Cortex of kidney (tissue), 1 donor: ENCODE measurements at places on chromosomes 16 and 17.

- DNase-seq, result no peak
These were observed 153.0 kb upstream of the CIBAR2 start for GRCh38 chr16:85265161-85265784.

DNA sequence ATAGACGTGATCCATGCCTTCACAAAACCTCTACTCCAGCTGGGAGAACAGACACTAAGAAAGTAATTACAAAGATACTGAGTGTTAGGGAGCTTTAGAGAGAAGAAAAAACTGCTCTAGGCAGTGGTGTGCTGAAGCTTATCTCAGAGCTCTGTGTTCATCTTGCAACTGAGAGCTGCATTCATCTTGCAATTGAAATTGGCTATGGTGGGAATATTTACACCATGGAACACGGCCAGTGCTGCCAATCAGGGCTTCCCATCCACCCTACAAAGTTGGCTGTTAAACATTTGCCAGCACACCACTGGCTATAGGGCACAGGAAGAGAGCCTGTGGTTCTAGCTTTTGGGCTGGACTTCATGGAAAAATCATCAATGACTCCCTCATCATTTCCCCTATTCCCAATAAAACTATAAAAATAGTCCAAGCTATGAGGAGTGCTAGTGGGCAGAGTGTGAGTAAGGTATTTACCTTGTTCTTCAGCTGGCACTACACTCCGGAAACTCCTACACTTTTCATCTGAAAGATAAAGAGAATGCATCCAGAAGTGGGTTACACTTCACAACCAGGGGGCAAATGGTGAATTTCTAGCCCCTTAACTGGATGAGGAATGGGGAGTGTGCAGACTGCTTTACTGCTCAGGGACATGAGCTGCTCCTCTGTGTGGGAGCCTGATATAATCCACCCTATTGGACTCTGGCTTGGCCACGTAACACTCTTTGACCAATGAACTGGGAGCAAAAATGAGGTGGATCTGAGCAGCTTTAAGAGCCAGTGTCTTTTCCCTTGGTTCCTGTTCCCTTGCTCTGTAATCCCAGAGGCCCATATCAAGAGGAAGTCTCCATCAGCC is 11.6 kb downstream of the GSG1L2 start:
- DNase-seq, result no peak

DNA sequence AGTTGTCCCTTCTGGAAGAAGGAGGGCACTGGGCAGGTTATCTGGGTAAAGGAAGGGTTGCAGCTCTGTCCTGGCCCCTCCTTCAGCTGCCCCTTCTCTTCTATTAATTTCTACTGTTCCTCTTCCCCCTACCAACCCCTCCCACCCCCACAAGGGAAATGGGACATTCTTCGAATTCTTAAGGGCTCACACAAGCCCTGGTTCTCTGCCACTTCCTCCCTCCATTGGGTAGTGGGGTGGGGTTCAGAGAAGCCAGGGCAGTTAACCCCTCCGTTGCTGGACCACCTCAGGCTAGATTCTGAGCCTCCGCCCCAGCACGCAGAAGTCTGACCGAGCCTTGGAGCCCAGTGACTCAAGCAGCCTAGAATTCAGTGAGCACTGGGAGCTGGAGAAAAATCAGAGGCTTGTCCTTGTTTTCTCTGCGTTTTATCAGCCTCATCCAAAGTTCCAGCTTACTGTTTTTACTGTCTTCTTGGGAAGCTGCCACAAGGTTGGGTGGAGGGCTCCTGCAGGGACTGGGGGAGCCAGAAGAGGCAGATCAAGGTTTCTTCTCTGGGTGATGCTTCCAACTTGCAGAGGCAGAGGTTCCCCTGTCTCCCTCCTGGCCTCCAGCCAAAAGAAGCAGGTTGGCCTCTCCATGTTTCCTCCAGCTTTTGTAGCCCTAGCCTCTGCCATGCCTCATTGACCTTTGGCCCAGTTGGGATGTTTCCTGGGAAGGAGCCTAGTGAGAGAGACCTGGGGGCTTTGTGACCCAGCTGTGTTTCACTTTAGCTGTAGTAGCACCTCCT is 10.2 kb downstream of the LASP1 start:
- no peak for DNase-seq

GRCh38 chr17:66620528-66620927 is 214.4 kb upstream of the CACNG5 start:
- DNase-seq, result no peak

DNA sequence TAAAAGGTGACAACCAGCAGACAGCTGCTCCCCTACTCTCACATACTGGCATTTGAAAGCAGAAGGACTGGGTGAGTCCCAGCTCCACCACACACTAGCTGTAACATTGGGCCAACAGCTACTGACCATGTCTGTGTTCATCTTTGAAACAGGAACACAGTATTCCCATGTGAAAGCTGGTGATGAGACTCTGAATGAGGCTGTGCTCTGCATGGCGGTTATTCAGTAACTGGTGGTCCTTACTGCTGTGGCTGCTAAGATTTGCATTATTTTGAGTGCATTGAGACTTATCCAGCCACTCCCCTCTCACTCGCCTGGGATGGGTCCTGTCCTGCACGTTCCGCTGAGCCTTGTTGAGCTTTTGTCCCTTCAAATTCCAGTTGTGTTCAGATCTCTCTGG is 342.9 kb downstream of the FOXL1 start:
- DNase-seq, result no peak

- no peak for DNase-seq
These were observed 412.1 kb downstream of the KCNJ2 start for GRCh38 chr17:70581459-70581858.

DNA sequence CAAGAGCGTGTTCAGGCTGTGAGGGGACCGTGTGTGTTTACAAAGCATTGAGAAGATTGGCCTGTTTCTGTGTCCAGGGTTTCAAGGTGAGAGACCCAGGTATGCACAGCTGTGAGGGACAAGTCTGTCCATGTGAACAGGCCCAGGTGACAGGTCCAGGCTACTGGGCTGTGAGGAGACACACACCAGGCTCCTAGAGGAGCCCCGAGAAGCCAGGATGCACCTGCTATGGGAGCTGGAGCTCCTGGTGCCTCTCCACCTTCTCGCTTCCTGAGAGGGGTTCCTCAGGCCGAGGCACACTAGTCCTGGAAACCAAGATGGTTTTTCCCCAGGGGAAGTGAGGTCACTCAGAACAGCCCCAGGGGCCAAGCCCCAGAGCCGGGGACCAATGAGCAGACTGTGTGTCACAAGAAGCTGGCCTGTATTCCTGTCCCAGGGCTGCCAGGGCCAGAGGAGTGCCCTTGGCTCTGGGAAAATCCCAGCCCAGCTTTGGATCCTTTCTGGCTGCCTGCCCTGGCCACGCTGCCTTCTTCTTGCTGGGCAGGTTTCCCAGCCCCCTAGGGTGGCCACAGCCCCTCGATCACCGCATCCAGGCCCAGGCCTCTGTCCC is 153.4 kb upstream of the PLCG2 start:
- DNase-seq, result no peak

DNA sequence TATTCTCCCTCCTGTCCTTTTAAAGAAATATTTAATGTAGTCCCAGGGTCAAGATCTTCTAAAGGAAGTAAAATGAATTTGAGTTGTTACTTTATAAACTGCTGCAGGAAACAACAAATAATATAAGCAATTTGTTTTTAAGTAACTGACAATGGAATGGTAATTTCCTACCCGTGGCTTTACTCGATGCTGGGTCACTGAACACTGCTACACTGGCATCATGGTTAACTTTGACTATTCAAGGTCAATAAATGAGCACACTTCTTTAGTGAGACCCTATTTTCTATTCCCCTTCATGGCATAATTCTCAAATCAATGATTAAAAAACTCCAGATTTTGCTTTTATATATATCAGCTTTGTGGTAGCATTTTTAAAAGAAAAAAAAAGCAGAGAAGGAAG is 22.1 kb upstream of the ERCC4 start:
- no peak for DNase-seq

DNA sequence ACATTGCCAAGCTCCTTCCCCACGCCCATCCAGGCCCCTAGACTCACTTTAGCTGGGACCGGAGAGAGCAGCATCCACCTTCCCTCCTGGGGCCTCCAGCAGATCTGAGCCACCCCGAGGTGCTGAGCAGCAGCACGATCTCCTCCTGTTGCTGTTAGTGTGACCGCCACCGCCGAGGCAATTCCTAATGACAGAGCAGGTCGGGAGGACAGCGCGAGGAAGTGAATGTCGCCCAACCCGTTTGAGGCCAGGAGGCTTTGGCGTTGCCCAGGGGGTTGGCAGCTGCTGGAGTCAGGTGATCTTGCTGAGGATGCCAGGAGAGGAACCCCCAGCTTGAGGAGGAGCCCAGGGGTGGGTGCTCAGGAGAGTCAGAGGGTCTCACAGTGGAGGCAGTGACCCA is at the start of gene RNF222:
RNF222 (minus strand) TSS at position 192 of the 400 bp plus-strand sequence. CDS start 4,366 bp downstream, outside the sequence.
- DNase-seq, result no peak

- DNase-seq, result no peak
These were observed 29.1 kb downstream of the MBTPS1 start for GRCh38 chr16:84087466-84088151.

GRCh38 chr17:73192206-73192893 is 505 bp upstream of the COG1 start:
- no peak for DNase-seq

DNA sequence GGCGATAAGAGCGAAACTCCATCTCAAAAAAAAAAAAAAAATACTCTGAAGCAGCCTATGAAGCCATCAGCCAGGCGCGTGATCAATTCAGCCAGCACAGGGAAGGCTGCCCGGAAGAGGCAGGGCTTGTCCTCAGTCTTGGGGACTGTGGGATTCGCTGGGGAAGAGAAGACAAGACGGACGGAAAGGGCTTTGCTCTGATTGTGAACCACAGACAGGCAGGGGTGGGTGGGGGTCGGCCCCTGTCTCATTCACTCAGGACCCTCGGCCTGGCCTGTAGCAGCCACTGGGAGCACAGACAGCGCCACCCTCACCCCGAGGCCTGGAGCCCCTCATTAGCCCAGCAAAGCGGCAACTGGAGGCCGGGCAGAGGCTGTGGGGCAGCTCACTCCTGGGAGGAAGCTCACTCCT is 37.2 kb downstream of the ABR start:
- DNase-seq, result no peak

- DNase-seq, result no peak
These were observed 105.8 kb downstream of the ADCY9 start for GRCh38 chr16:4010225-4011158.

DNA sequence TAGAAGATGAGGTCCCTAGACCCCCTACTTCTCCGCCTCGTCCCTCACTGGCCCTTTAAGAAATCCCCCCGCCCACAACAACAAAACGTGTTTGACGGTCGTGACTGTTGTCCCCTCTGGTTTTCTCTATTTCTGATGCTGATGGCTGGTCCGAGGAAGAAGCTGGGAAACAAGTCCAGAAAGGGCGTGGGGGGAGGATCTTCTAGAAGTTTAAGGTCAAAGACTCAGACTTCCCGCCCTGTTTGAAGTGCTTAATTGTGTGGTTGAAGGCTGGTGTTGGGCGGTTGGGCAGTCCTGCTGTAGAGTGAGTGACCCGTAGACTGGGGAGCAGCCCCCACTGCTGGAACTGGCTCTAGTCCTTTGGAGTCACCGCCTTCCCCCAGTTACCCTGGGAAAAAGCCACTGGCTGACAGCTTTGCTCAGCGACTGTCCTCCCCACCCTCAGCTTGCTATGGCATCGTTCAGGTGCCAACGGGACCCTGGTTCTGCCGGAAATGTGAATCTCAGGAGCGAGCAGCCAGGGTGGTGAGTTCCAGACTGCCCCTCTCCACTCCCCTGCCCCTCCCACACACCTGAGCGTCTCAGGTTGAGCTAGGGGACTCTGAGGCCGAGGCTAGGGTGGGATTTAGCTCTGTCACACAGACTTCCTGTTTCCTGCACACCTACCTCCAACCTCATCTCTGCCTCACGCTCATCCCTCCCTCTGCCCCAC is 1.6 kb downstream of the MLLT6 start:
- DNase-seq, result no peak

GRCh38 chr17:62870030-62870541 is 62.0 kb upstream of the MARCHF10 start:
- DNase-seq, result no peak

DNA sequence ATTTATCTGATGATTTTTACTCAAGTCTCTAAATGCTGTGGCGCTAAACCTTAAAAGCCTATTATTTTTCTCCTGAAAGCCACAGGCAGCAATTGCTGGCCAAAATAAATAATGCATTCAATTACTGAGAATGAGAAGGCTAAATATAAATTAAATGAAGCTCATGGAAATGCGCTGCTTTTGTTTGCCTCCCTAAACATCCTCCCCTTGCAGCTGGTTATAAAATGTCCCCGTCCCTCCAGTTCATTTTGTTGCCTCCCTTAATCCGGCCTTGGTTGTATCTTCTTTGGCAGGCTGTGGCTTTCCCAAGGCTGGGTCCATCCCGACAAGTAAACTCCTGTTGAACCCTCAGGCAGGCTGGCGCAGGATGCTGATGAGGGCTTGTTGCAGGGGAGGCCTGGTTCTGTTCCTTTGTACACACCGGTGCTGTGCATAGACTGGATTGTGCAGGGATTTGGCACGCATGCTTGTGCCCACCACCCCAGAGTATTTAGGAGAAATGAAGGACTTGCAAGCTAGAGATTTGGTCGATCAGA is 62.7 kb downstream of the KNOP1 start:
- DNase-seq, result no peak

DNA sequence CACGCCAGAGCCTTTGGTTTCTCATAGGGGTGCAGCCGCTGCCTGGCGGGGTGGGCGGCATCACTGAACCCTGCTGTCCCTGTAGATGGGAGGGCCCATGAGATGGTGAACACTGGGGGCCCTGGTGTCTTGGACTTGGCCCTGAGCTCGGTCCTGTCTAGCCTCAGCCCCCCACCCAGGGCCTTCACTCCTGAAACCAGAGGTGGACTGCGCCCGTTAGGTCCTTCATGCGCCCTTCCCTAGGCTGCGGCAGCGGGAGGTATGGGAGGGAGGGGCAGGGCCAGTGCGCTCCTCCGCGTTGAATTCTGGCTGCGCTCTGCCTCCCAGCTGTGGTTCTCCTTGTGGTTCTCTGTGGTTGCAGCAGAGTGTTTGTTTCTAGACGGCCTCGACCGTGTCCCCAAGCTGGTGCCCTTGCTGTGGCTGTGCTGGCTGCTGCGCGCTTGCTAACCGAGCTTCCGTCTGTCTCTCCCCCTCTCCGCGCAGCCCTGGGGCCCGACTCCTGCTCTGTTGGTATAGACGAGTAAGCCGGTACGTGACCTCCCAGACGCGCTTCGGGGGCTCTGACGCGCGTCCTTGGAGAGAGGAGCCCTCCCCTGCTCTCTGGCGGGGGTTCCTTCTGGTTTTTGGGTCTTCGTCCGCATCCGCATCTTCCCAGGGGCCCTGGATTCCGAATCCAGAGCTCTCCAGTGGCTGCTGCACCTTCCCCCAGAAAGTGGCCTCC is 7.4 kb upstream of the NUDT16L1 start:
- no peak for DNase-seq

GRCh38 chr16:8639694-8640093 is 18.2 kb downstream of the METTL22 start:
- no peak for DNase-seq

DNA sequence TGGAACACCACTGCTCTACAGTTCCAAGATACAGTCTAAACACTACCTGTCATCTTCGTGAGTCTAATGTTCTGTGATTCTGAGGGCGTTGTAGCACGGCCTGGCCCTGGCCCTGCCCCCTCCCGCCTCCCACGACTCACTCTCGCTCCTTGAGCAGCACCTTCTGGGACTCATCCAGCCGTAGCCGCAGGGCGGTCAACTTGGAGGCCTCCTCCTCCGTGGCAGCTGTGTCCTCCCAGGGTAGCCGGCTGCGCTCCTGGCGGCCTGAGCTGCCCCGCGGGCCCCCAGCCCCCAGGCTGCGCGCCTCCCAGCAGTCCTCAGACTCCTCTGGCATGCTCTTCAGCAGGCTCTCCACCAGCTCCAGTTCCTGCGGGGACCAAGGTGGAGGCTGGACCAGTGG is 10.6 kb downstream of the CCDC102A start:
- no peak for DNase-seq
